ENCODE measurements at places on chromosomes 7 and 10.

DNA sequence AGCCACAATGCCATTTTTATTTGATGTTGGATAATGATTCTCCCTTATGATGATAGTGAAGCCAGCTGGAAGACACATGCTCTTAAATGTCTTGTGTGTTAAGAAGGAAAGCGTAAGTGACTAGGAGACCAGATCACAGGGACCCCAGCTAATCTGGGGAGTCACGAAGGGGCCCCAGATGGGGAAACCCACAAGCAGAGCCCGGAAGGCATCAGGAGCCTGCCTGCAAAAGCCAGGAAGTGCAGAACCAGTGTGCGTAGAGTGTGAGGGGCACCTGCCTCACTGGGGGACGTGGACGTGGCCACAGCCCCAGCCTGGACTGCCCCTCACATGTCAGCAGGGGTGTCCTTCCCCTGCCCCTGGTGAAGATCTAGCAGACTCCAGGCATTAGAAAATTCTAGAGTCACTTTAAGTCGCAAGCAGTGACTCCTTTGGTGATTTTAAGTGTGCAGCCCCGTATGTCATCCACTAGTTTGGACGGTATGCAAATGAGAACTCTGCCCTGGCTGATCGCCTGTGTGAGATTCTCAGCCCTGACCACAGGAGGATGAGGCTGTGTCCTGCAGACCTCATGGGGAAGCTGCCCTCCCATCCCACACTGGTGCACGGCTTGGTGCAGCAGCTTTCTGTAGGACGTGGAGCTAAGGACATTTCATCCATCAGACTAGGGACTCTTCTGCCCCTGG is 243.0 kb downstream of the WDR37 start:
- DNase-seq, result no peak

DNA sequence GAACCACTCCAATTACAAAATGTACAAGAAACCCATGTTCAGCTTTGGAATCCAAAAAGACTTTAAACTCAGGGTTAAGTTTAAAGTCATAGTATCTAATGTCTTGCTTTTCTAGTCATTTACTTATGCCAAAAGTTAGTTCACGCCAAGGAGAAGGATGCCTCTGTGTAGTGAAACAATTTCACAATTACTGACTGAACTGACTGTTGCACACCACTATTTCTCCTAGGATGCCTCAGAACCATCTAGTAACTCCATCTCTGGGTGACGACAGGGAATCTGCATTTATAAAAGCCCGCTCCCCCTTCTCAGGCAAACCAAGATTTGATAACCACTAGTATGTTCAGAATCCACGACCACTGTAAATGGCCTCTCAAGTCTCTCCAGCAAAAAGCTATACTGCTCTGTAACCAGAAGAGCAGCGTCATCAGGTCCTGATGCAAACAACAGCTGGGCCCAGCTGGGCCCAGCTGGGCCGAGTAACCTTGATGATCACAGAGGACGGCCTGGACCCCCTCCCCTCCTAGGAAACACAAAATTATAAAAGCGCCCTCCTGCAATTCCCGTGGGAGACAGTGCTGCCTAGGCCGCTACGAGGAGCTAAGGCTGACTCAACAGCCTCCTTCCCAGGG is 680 bp upstream of the ADO start:
- no peak for DNase-seq

GRCh38 chr7:23117841-23118240 is 12.3 kb downstream of the KLHL7 start:
- no peak for DNase-seq

DNA sequence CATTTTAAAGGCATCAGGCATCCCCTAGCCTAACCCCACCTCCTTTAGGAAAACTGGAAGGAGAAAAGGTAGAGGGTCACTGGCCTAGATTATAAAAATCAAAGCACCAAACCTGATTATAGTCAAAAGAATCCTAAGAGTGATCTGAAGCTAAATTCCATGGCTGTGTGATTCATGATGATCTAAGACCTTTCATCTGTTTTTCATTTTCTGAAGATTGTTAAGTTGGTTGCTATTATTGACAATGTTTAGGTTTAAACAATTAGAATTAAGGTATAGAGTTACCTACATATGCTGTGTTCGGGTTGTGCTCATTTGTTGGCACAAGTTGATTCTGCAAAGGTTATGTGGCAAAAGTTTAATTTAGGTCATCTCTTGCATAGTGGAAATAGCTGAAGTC is 148.7 kb downstream of the BICC1 start:
- DNase-seq, result no peak

GRCh38 chr7:139341058-139341775 is at the start of gene FMC1:
TSS of gene FMC1 (plus strand) at chr7:139341337. CDS start at chr7:139341385, 48 bp downstream.
- peak; percentile 83 for DNase-seq

- no peak for DNase-seq
Measured at GRCh38 chr10:43921881-43922280, 273.2 kb upstream of the ZNF32 start.

- DNase-seq, result no peak
Measured at GRCh38 chr10:110394296-110394695, 89.6 kb upstream of the SMNDC1 start.

- no peak for DNase-seq
Measured at GRCh38 chr7:138581065-138581464, 120.1 kb downstream of the SVOPL start.

DNA sequence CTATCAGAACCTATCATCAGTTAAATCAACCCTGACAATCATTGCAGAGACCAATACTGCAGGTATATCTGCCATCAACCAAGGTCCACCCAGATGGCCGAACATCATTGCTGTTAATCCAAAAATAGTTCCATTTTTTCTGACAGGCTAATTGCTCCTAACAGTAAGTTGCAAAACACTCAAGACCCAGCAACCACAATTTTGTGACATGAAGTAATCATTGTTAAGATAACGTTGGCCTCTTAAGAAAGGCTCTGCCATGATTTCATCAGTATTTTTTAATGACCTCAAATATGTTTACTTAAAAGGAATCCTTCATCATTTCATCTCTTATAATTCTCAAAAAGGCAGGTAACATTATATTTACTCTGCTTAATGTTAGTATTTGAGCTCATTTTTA is 553.4 kb upstream of the POM121L12 start:
- no peak for DNase-seq

GRCh38 chr10:13448216-13448615 is 80.6 kb downstream of the BEND7 start:
- no peak for DNase-seq

DNA sequence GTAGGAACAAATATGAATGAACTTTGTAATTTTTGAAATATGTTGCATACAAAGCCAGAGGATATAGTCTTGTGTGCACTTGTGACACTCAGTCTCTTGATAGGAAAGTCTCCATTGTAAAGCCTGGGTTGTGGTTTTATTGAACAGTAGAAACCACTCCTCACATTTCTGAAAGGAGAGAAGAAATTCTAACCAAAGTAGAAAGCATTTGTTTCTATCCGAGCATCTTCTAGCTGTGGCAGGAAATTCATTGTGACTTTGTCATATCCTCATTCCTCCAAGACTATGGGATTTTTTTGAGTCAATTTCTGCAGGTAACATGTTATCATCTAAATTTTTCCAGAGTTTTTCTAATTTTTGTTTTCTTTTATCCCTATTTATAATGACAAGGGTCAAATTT is 55.5 kb upstream of the NCF1 start:
- DNase-seq, result no peak

DNA sequence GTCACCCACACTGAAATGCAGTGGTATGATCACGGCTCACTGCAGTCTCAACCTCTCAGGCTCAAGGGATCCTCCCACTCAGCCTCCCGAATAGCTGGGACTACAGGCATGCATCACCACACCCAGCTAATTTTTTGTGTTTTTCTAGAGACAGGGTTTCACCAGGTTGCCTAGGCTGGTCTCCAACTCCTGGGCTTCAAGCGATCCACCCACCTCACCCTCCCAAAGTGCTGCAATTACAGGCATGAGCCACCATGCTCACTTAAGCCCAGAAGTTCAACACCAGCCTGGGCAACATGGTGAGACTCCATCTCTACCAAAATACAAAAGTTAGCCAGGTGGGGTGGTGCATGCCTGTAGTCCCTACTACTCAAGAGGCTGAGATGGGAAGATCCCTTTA is 33.5 kb downstream of the GDI2 start:
- no peak for DNase-seq

DNA sequence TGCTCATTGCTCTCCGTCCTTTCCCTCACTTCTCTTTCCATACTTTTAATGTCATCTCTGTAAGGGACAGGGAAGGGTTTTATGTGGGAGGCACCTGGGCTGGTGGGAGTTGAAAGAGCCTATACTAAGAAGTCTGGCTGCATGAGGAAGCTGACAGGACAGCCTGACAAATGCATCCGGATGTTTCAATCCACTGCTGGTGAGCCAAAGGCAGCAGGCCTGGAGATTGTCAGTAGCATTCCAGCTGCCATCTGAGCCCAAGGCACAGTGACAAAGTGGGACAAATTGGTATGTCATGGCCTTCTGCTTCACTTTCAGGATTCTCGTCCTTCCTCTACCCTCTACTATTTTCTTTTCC is 218.4 kb downstream of the STK31 start:
- DNase-seq, result no peak

- no peak for DNase-seq
Measured at GRCh38 chr10:110742801-110743200, 98.7 kb downstream of the RBM20 start.

DNA sequence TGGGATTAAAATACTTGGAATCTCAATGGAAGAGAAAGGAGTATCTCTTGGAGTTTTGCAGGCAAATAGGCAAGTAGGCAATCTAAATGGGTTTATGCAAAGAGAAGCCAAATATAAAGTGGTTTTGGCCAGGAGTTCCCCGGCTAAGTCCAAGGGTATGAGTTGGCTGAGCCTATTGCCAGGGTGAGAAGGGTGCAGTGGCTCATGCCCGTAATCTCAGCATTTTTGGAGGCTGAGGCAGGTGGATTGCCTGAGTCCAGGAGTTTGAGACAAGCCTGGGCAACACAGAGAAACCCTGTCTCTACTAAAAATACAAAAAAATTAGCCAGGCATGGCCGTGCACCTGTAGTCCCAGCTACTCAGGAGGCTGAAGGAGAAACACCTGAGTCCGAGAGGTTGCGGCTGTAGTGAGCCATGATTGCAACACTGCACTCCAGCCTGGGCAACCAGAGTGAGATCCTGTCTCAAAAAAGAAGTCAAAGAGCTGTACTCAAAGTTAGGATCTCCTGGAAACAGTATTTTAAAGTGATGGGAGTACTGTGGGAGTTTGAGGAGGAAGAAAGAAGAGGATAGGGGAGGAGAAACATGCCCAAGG is 130.4 kb upstream of the RAB18 start:
- DNase-seq, result no peak

- no peak for DNase-seq
Measured at GRCh38 chr7:117873310-117874190, at the start of gene CTTNBP2. TSS of gene CTTNBP2 (minus strand) at chr7:117873441. CDS start at chr7:117873415, 26 bp downstream.

DNA sequence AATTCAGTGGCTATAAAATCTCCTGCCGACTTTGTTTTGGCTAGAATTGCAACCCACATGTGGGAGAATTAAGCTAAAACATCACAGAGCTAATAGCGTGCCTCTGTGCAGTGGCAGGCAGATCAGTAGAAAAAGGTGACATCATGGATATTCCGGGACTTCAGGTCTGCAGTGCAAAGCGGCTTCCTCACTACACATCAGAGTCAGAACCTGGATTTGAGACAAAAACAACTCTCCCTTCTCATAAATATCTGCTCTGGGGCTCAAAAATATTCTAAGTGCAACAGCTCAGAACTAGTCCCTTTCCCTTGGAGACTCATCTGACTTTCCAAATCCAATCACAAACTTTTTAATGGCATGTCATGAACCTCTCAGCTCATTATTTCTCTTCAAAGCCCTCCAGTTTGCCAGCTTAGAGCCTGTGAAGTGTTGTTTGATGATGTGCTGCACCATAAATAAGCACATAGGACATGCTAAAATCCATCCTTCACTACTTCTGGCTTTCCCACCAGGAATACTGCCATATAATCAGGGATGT is 337.1 kb downstream of the RNLS start:
- no peak for DNase-seq

DNA sequence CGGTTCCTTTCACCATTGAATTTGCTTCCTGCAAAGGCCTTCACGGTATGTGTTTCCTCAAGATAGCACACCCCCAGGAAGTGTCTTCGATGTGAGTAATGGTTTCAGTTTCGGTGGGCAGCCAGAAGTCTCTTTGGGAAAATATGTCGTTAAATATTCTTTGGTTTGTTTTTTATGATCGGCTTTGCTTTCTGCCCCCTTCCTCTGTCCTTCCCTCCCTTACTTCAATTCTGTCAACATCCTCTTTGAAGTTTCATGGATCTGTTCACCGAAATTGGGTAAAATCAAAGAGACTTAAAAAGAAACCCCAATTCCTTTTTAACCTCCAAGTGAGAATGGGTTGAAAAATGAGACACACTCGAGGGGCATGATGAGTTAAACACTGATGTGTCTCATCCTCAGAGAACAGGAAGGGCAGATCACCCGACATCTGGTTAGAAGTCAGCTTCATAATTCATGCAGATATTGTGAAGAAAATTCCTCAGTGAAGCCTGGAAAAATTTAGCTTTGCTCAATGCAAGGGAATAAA is 170.8 kb upstream of the HABP2 start:
- DNase-seq, result peak; percentile 75

GRCh38 chr7:157675427-157675927 is 338.7 kb downstream of the DNAJB6 start:
- DNase-seq, result no peak

DNA sequence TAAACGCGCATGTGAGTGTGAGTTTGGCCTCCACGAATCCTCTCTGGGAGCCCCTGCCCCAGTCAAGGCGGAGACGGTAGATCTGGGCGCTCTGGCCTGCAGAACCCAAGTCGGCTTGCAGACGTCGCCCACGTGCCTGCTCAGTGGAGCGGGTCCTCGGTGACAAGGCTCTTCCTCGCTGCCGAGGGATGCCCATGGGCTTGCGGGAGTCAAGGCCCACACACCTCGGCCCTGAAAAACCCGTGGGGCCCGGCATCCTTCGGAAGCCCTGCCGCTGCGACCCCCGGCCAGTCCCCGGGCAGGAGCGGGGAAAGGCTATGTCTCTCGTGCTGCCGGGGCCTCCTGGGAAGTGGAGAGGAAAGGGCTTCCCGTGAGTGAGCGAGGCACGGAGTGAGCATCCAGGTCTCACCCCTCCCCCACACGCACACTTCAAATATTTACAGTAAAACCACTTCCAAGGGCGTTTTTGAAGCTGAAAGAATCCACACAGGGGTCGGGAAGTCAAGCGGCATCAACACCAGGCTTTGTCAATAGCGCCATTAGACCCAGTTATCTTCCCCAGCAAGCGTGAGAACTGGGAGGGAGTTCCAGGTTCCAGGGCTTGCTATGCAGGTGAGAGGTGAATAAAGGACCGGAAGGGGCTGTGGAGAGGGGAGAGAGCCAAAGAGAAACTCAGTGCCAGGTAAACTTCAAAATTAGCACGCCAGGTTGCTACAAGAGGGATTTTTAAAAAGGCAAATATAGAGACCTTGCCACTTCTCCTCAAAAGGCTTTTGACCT is 1.1 kb upstream of the MNX1 start:
- no peak for DNase-seq

- DNase-seq, result no peak
Measured at GRCh38 chr10:109587366-109587765, 335.9 kb downstream of the XPNPEP1 start.

GRCh38 chr10:43038783-43039623 is 37.9 kb upstream of the RET start:
- no peak for DNase-seq

Measured in pulmonary artery endothelial cell (primary cell).